ENCODE measurements at places on chromosomes 6 and 20.

DNA sequence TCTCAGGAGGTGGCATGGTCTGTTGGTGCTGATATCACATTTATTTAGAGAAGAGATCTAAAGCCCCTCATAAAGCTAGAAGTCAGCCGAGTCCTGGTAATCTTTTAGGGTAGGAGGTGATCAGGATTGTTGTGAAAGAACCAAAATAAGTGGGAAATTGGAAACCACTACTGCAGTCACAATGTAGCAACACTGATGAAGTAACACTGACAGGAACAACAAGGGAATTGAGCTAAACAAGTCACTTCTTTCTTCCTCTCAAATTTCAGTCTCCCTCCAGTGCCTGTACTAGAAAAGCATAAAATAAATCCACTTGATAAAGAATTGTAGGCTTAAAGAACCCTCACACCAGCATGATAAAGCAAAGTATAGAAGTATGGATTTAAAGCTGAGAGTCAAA is 1509.0 kb downstream of the GRIK2 start:
- DNase-seq: no peak

DNA sequence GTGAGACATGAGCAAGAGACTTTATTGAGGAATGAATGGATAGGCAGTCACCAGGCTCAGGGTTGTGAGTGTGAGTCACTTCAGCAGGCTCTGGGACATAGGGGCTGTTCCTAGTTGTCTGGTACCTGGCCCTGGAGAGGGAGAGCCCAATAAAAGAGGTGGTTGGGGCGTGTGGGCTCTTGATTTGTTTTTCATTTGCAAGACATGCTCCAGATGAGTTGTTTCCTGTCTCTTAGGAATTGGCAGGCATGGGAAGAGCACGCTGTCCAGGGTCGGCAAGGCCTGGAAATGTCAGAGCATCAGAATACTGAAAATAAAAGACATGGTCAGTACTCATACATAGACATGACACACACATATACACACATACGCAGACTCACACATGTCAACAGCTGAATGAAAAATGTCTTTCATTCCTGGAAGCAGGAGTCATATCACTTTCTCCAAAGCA is 166.3 kb upstream of the SULF2 start:
- DNase-seq: no peak

- no peak for DNase-seq
Measured at GRCh38 chr6:43759136-43759906, 10.7 kb upstream of the VEGFA start.

DNA sequence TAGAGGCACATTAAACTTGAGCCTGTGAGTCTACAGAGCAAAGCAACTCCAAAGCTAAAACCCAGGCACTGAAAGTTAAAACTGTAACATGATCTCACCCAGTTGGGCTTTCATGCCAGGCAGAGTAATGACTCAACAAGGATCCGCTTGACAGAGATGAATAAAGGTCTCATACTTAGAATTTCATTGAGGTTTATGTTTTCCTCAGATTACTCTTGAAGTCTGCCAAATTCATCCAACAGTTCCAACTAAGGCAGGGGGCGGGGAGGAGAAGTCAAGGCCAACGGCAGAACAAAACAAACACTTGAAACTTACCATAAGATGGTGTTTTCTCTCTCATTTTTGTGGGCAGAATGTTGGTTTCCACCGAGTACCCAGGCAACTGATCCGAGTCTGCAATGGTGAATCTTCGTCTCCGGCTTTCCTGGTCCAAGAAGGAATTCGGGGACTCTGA is 54.0 kb upstream of the IPCEF1 start:
- no peak for DNase-seq

DNA sequence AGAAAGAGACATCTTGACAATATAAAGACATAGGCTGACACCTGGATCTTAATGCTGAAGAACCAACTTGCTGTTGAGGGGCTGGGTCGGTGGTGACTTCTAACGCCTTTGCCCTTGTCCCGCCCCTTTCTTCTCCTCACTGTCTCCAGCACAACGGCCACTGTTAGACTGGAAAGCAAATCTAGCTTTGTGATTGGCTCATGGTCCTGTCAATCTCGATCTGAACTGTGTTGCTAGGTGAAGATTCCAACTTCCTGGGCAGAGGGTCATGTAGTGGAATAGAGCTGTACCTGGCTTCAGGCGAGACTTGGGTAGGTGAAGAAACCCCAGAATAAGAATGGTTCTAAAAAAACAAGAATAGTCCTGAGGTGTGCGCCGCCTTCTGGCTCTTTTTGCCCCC is at the start of gene PGK2:
PGK2 (minus strand) TSS at position 110 of the 400 bp plus-strand sequence; CDS start at position 12, 98 bp downstream.
- no peak for DNase-seq

GRCh38 chr6:168596344-168596743 is 155.4 kb downstream of the SMOC2 start:
- DNase-seq: no peak

DNA sequence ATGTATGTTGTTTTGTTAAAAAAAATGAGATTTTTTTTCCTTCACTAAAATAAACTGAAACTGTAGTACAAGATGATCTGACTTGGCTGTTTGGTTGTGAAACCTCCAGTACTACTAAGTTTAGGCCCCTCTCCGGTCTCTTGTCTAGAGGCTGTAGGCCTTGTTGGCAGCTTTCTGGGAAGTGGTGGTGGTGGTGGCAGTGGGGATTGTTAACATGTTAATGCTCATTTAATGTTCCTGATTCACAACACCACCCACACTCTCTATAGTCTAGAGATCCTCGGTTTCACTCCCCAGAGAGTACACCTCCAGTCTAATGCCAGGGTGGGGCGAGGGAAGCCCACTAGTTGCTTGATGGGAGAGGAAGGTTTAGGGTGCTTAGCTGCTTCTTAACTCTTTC is 24.1 kb downstream of the STK4 start:
- DNase-seq: no peak

DNA sequence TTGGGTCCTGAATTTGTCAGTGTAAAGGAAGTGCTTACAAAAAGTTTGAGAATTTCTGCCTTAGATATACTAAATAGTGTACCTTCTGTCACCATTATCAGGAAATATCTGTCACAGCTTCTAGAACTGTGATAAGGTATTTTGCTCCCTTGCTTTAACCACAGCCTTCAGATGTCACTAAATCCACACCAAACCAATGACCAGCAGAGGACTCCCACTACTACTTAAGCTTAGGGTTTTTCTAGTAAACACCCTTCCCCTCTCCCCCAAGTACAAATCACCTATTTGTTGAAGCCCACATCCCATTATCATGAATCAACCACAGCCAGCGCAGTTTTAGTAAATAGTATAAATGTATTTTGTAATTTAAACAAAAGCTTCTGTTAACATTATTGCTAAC is 8.6 kb upstream of the JPH2 start:
- DNase-seq: no peak

DNA sequence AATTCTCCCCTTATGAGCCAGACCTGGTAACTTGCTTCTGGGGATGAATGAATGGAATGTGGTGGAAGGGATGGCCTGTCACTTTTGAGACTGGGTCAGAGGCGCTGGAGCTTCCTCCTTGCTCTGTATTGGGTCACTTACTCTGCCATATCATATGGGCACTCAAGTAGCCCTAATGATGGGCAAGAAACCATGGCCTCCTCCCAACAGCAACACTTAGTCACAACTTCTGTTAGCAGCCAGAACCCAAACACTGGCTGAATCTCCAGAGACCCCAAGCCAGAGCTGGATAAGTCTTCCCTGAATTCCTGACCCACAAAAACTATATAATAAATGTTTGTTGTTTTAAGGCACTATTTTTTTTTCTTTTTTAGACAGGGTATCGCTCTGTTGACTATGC is 5.5 kb downstream of the E2F1 start:
- no peak for DNase-seq

- DNase-seq: no peak
Measured at GRCh38 chr20:56173438-56173837, 75.1 kb upstream of the MC3R start.

DNA sequence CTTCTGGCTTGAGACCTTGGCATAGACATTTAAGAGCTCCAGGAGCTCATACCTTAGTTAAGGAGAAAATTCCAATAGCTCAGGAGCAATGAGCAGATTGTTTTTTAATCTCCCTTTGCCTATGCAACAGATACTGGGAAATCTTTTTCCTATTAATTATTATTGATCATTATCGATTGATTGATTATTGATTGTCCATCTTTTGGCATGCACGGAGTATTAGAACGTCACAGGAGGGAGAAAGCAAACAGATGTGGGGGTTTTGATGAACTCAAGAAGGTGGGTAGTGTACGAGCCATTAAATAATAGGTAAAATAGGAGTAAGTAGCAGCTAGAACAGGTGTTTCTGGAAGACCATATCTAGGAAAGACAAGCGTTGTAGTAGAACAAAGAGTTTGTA is 205.0 kb downstream of the DOK5 start:
- DNase-seq: no peak

DNA sequence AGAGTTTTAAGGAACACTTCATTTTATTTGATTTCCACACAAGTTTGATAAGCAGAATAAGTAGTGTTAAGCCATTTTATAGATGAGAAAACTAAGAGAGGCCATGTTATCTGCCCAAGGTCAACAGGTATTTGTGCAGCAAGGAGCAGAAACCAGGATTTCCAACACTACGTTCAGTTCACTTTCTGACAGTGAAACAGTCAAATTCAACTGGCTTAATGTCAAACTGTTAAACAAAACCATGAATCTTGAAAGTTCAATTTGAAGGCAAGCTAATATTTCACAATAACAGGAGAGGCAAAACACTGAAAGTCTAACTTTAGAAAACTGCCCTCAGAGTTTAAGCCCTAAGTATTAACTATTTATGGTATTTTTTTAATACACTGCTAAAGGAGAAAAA is 32.6 kb downstream of the DTNBP1 start:
- DNase-seq: no peak

DNA sequence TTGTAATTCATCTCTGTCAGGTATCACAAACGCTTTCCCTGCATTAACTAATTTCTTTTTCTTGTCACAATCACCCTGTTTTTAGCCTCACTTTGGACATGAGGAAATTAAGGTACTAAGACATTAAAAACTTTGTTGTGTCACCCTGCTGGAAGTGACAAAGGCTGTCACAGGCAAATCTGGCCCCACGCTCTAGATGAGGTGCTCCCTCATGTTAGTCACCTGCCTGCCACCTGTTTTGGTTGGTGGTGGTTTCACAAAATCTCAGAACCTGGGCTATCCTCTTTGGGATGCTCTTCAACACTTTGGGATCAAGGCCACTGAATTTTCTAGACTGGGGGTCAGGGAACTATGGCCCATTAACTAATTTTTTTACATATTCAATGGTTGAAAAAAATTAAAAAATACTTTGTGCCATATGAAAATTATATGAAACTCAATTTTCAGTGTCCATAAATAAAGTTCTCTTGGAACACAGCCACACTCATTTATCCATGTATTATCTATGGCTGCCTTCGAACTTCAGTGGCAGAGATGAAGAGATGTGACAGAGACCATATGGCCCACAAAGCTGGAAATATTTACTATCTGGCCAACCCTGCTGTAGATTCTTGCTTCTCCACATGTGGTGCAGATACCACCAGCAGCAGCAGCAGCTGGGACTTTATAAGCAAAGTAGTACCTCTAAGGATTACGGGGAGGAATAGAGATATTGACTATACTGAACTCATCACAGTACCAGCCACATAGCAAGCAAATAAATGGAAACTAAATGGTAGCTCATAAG is 16.1 kb upstream of the TNFAIP3 start:
- DNase-seq: no peak

DNA sequence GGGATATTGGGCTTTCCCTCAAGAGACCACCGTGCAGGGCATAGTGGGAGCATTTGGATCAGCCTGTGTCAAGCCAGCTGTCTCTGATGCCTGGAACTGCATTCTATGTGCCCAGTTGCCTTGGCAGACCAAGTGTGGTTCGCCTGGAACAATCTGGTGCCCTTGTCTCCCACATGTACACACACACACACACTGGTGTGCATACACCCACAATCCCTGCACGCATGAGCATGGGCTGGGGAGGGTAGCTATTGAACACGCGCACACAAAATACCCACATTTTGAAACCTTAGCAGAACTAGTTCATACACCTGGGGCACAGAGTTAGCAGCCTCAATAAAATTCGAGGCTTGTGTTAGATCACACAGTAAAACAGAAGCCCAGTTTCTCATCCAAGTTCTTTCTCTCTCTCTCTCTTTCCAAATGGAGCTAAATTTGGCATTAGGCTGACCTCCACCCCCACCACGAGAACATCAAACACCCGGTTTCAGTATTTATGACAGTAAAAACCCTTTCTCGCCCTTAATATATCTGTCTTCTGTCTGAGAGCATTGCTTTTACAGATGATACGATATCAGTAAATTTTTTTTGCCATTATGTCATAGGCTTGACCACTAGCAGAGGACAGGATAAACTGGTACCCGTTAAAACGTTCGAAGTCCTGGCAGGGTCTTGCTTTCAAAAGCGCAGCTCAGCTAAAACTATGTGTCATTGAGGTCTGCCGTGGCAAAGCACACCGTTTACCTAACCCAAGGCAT is 18.2 kb upstream of the NFATC2 start:
- no peak for DNase-seq

DNA sequence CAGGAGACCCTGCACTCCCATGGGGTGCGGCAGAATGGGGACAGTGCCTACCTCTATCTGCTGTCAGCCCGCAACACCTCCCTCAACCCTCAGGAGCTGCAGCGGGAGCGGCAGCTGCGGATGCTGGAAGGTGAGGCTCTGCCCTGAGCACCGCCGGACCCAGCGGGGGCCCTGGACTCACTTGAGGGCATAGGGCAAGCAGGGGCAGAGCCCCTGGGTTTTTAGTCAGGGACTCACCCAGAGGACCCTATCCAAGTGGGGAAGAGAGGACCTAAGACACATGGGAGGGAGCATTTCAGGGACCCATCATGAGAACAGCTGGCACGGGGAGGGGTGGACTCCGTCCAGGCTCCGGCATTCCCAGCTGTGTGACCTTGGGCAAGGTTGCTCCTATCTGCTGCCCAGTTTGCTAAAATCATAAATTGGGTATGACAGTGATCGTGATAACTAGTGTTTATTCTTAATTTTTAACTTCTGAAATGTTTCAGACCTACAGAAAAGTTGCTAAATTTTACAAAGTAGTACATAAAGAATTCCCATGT is 9.8 kb downstream of the RBCK1 start:
- DNase-seq: no peak

DNA sequence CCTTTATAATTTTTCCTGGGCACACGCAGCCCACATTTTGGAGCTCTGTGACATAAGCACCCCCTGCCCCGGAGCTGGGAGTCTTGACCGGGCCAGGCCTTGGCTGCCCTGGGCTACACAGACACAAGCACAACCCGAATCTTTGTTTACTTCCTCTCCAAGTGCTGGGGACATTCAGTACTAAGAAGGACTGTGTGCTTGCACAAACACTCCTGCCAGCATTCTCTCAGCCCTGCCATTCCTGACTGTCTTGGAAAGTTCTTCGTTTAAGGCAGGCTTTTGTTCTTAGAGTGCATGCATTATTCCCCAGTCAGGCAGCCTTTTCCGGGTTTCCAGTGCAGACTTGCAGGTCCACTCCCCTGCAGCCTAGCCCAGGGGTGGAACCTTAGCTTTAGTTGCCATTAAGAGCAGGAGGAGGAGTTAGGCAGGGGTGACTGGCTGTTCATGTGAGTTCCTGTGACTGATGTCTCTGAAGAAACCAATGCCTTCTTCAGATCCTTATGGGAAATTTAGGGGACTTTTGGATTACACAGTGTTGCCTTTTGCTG is 28.6 kb downstream of the FOXO3 start:
- no peak for DNase-seq

Data from activated gamma-delta T cell treated with anti-CD3 and anti-CD28 coated beads, Interleukin-2, amount 50 U/mL, for 16 hours (primary cell).